NCI-H69 (cell line): ENCODE measurements at places on chromosomes 6 and 20.
A peak's percentile ranks its signal among the peaks of the same experiment; 100 is the strongest.

GRCh38 chr6:80179695-80180094 is 73.2 kb downstream of the BCKDHB start:
- peak; percentile 16 for DNase-seq

GRCh38 chr20:15039088-15039752 is 701.8 kb upstream of the FLRT3 start:
- DNase-seq: peak; percentile 50

GRCh38 chr6:133606852-133607251 is 282.1 kb upstream of the TCF21 start:
- no peak for DNase-seq

DNA sequence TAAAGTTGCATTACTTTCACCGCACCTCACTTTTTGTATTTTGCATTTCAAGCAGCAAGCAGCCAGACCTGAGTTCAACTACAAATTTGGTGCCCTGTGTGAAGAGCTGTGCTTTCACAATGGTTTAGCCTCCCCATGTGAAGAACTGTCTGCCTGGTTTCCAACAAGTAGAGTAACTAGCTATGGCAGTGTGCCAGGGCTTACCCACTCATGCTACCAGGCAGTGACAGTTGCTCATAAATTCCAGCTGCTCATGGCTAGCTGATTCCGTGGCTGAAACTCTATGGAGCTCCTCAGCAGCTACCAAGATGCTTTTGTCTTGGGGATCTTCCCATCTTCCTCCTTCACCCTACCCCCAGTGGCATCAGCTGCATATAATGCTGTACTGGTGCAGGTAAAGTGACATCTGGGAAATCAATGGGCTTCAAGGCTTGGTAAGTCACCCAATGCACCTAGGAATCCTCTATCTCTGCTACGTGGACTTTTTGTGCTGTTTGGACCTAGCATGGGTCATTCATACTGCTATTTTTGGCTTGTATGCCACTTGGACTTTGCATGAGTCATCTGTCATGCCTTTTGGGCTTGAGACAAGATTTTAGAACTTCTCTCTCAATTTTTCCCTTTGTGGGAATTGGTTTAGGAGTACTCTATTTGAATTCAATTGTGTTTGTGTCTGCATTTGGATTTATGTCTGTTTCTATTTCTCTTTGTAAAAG is 176.5 kb upstream of the GJE1 start:
- DNase-seq: peak; percentile 7

GRCh38 chr6:128244751-128245405 is 275.5 kb downstream of the PTPRK start:
- no peak for DNase-seq

- DNase-seq: no peak
Measured at GRCh38 chr6:13762611-13763441, 51.2 kb upstream of the RANBP9 start.

DNA sequence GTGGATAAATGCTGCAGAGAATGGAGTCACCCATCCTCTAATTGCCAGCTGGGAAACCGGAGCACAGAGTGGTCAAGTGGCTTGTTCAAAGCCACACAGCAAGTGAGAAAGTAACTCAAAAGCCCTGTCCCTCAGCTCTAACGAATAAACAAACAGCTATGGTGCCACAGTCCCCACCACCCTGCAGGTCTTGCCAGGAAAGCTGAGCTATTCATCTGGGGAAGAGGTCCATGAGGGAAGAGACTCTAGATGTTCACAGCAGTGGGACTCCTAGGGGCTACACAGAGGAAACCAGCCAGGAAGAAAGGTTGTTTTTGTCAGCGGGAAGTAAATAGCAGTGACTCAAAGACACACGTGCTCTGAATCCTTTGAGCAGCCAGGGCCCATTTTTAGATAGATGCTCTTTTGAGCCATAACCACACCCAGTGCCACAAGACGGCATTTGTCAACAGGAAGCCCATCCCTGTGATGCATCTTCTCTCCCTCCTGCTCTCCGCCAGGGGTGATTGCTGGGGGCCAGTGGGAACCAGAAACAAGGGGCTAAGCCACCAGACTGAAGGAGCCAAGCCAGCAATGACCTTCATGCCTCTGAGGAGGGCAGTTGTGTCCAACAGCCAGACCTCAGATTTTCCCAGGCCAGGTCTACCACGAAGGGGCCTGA is 32.4 kb upstream of the TCP11 start:
- peak; percentile 42 for DNase-seq

GRCh38 chr6:158571826-158572652 is 12.1 kb downstream of the TMEM181 start:
- DNase-seq: no peak

GRCh38 chr6:112457886-112458285 is 110.8 kb downstream of the RFPL4B start:
- DNase-seq: no peak

- no peak for DNase-seq
Measured at GRCh38 chr6:42405021-42405420, 46.7 kb downstream of the TRERF1 start.

GRCh38 chr20:6347916-6348315 is 225.1 kb upstream of the FERMT1 start:
- DNase-seq: peak; percentile 95

DNA sequence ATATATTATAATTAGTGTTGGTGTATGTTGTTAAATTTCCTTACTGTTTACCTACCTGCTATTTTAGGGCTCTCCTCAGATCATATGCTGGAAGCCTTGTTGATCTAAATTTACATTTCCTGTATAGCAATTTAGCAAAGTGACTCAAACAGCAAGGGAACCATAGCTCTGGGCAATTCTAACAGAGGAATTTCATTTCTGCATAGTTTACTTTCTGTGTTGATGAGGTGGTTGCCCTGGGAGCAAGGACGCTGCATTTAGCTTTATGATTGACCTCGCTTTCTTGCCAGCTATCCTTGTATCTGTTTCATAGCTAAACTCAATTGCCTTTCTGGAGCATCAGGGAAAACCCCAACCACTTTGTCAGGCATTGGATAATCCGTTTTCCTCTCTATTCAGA is 810.8 kb downstream of the GRIK2 start:
- DNase-seq: peak; percentile 17

DNA sequence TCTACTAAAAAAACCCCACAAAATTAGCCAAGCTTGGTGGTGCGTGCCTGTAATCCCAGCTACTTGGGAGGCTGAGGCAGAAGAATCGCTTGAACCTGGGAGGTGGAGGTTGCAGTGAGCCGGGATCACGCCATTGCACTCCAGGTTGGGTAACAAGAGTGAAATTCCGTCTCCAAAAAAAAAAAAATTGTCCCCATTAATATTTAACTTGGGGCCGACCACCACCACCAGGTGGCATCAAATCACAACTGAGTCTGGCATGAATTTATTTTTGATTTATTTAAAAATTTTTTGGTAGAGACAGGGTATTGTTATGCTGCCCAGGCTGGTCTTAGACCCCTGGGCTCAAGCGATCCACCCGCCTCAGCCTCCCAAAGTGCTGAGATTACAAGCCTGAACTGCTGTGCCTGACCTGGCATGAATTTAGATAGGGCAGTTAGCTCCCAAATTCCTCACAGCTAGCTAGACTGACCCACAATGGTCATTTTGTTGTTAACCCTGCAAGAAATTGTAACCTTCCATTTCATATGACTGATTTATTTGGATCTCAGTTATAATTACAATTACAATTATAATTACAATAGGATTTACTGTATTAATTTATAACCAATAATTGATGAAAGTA is 17.1 kb upstream of the BEND3 start:
- peak; percentile 59 for DNase-seq

DNA sequence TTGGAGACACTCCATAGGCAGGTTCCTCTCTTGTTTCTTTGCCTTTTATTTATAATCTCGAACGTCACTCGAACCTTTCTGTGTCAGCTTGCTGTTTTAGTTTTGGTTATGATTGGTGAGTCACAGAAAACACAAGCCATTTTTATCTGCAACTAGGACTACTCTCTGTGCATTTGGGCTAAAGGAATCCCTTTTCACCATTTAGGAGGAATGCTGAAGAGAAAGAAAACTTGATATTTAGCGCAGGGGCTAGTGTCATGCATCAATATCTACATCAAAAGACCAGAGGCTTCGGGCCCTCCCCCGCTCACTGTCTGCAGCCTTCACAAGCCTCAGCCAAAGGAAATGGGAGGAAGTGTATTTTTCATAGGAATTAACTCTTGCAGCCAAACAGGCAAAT is 507.8 kb upstream of the CITED2 start:
- DNase-seq: peak; percentile 60

DNA sequence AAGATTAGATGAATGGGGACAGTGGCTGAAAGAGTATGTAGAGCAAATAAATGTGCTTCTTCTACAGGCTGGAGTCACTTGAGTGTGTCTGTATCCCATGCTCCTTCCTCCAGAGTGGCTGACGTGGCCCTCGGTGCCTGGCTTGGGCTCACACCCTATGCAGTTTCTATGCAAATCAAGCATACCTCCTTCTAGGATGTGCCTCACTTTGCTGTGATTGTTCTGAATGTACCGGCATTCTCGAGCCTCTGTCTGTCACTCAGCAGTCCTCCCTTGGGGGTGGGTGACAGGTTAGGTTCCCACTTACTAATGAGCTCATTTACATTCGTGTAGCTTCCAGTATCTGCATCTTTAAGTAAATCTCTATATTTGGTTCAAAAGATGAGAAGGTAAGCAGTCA is 55.1 kb upstream of the HDDC2 start:
- DNase-seq: no peak

GRCh38 chr20:51022803-51023616 is at the start of gene KCNG1:
Gene KCNG1 (minus strand): TSS chr20:51023107. CDS start chr20:51010338, 12,769 bp downstream.
- DNase-seq: peak; percentile 57

- peak; percentile 11 for DNase-seq
Measured at GRCh38 chr6:160139420-160139851, 17.8 kb downstream of the SLC22A1 start.

- DNase-seq: no peak
Measured at GRCh38 chr6:143564484-143565017, 53.0 kb upstream of the FUCA2 start.

- DNase-seq: peak; percentile 9
Measured at GRCh38 chr6:145119081-145119480, 616.2 kb downstream of the EPM2A start.

DNA sequence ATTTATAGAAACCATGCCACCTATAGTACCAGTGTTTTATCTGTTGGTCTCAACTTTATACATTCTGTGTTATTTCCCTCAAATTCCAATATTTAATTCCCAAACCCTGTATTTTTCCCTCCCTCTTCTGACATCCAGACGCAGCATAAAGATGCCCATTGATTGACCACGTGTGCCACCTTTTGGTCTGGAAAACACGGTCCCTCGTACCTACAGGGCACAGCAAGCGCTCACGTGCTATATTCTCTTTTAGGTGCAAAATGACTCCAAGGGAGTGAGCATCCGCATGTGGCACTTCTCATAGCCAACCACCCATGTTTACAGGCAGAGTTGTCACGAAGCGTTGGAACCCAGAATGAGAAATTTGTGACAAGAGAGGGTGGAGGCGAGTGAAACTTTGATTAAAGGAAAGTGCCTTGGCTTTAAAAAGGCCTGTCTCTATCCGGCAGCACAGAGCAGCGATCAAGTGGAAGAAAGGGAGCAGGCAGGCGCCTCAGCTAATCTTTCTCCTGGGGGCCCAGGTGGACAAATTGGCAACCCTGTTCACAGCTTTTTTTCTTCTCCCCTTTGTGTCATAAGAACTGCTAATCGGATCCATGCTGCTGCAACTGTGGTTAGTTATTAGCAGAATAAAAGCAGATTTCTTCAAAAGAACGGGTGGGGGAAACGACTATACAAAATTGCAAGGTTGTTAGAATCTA is 225.9 kb downstream of the TMEM242 start:
- no peak for DNase-seq

DNA sequence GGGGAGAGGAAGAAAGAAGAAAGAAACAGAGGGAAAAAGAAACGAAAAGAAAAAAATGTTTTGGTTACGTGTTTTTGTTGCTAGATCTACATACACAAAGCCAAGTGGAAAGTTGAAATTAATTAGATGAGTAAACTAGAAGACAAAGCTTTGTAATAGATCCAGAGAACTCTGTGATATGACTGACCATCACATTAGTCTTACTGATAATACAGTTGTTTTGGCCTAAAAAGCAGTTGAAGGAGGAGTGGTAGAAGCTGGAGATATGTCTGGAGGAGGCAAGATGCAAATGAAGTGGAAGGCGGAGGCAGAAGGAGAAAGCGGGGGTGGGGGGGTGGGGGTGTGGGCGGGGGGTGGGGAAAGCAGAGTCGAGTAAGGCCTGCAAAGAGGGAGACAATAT is 500.1 kb upstream of the ID4 start:
- no peak for DNase-seq

DNA sequence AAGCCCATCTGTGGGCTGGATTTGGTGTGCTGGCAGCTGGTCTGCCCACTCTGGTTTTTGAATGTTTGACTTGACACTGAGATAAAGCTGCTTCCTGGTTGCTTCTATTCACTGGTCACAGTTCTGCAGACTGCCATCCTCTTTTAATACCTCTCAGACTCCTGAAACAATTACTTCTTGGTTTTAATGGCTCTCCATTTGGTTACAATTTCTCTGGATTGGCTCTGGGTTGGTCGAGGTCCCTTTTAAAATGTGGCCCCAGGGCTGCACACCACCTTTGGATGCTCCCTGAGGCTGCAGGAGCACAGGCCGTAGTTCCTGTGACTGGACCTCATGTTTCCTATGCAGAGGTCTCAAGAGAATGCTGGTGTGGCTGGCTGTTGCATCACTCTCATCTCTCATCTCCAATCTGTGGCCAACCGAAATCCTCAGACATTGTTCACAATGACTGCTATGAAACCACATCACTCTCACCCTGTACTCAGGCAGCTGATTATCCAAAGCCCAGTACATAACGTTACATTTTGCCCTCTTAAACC is 98.5 kb downstream of the INSM1 start:
- DNase-seq: peak; percentile 79

DNA sequence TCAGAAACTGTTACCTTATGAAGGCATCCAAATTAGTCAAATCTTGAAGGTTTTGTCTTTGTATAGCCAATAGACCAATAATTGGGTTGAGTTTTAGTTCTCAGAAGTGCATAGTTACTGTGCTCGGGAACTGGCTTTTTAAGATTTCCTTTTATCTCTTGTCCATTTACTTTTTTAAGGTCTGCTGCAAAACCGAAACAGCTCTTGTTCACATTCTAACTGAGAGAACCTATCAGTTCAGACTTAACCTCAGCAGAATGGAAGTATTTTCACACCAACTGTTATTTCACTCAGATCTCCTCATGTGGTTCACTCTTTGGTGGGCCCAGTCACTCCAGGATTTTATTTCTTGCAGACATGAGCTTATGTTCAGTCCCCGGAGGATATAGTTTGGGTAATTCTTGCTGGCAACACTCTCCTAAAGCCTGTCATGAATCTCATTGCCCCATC is 55.5 kb downstream of the TPBG start:
- no peak for DNase-seq

GRCh38 chr6:166619912-166620311 is 7.1 kb downstream of the RPS6KA2 start:
- no peak for DNase-seq

DNA sequence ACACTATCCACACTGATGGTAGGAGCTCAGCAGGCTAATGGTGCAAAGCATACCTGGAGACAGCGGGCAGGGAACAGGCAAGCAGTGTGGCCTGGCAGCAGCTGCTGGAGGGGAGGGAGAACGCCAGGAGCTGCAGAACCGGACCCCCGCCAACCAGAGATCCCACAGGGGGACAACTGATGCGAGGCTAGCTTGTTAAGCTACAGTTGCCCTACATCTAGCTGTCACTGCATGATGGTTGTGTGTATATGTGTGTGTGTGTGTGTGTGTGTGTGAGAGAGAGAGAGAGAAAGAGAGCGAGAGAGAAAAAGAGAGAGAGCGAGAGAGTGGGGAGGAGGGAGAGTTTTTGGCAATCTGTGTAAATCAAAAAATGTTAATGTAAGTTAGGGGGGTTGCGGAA is 69.7 kb upstream of the NHSL1 start:
- DNase-seq: no peak

GRCh38 chr6:46491628-46492547 is 639 bp upstream of the RCAN2 start:
- peak; percentile 63 for DNase-seq
